ENCODE measurements at places on chromosomes 4 and X.
A peak's percentile ranks its signal among the peaks of the same experiment; 100 is the strongest.

- DNase-seq: no peak
Observed at GRCh38 chr4:156503119-156503518, 468.5 kb downstream of the PDGFC start.

DNA sequence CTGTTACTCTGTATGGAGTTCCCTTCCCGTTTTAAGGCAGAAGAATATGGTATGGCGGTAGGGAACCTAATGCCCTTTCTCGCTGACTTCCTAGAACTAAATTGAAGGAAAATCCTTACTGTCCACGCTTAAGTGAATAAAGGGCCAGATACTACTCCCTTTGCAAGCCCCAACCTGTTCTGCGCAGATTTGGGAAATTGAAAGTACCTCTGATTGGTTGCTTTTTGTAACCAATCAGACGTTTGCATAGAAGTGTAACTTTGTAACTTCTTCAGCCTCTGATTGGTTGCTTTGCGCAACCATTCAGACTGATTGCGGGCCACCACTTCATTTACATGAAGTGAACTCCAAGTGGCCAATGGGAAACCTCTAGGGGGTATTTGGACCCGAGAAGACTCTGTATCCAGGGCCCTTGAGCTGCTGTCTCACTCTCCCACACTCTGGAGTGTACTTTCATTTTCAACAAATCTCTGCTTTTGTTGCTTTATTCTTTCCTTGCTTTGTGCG is 1.2 kb upstream of the TMEM33 start:
- DNase-seq: no peak

GRCh38 chrX:130529531-130529930 is 127.7 kb downstream of the RBMX2 start:
- no peak for DNase-seq

DNA sequence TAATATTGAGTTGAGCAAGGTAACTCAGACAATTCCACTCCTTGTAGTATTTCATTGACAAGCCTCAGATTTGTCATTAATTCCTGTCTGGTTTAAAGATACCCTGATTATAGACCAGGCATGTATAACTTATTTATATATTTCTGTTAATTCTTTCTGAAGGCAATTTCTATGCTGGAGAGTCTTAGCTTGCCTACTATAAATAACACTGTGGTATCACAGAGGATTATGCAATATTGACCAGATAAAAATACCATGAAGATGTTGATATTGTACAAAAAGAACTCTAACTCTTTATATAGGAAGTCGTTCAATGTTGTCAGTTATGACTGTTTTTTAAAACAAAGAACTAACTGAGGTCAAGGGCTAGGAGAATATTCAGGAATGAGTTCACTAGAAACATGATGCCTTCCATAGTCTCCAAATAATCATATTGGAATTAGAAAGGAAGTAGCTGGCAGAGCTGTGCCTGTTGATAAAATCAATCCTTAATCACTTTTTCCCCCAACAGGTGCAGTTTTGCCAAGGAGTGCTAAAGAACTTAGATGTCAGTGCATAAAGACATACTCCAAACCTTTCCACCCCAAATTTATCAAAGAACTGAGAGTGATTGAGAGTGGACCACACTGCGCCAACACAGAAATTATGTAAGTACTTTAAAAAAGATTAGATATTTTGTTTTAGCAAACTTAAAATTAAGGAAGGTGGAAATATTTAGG is 821 bp downstream of the CXCL8 start:
- no peak for DNase-seq

DNA sequence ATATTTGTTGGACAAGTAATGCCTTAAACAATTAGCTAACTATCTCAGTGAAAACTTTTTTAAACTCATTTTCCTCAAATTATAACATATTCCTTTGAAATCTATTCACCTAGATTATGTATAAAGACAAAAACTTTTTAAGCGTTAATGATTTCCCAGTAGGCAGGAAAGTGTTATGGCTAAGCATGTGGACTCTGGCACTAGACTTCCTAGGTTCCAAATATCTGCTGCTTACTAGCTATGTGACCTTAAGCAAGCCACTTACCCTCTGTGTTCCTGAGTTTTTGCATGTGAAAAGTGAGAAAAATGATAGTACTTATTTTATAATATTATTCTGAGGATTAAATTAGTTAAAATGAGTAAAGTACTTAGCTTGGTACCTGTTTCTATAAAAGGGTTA is 301.8 kb downstream of the STPG2 start:
- no peak for DNase-seq

DNA sequence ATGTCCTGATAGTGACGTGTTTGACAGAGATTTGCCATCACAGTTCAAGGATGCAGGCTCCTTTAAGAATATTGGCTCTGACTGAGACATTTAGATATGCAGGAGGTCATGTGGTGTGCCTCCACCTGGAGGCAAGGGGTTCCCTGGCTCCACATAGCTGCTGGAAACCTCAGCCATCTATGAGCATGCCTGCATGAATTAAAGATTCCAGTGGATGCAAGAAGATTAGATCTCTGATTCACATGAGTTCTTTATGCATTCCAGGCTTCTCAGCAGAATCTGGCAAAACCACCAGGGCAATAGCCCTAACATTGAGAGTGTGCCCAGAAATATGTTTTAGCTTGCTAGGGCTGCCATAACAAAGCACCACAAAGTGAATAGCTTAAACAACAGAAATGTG is 298.5 kb upstream of the AADAT start:
- no peak for DNase-seq

- no peak for DNase-seq
Observed at GRCh38 chr4:15314974-15315373, 112.9 kb upstream of the C1QTNF7 start.

DNA sequence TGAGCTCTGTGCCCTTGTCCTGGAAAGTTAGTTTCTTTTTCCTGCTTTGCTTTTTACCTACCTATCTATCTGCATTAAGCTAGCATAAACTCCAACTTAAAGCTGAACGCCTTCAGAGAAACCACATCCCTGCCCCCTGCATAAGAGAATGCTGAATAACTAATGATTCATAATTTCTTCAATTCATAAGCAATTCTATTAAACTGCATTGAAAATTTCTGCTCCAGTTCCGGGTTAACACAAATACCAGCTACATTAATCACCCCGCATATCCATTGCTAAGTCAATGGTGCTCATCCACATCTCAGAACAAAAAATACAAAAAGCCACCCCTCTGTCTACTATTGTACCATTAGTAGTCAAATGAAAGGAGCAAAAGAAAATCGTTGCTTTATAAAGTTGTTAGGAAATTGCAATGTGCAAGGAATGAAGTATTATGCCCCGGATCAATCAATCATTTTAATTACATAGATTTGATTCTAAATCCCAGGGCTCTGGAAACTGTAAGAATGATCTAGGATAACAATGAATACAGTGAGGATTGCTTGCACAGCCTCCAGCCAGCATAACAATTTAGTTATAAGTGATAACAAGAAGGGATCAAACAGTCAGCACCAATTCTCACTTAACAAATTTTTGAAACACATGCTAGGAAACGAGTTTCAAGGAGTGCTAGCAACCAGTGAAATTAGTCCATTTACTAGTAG is 106.8 kb downstream of the ELOVL6 start:
- DNase-seq: no peak

- no peak for DNase-seq
Observed at GRCh38 chrX:28847423-28847822, 260.2 kb downstream of the IL1RAPL1 start.

DNA sequence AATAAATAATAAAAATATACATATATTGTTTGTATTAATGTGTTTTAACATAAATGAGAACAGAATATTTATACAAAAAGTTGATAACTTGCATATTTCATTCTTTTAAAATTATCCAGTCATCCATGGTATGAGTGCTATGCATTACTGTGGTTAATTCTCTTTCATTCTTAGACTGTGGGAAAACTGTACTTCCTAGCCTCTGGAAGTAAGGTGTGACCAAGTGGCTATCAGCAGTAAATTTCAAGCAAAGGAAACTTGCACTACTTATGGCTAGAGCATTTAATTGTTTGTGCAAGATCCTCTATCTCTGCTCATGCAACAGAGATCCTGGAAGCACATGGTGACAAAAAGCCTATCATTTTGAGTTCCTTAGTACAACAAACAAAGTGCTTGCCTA is 1054.5 kb upstream of the PABPC4L start:
- no peak for DNase-seq

GRCh38 chrX:94107981-94108380 is 434.0 kb downstream of the FAM133A start:
- no peak for DNase-seq

GRCh38 chr4:108118505-108118904 is 50.2 kb downstream of the LEF1 start:
- DNase-seq: no peak

DNA sequence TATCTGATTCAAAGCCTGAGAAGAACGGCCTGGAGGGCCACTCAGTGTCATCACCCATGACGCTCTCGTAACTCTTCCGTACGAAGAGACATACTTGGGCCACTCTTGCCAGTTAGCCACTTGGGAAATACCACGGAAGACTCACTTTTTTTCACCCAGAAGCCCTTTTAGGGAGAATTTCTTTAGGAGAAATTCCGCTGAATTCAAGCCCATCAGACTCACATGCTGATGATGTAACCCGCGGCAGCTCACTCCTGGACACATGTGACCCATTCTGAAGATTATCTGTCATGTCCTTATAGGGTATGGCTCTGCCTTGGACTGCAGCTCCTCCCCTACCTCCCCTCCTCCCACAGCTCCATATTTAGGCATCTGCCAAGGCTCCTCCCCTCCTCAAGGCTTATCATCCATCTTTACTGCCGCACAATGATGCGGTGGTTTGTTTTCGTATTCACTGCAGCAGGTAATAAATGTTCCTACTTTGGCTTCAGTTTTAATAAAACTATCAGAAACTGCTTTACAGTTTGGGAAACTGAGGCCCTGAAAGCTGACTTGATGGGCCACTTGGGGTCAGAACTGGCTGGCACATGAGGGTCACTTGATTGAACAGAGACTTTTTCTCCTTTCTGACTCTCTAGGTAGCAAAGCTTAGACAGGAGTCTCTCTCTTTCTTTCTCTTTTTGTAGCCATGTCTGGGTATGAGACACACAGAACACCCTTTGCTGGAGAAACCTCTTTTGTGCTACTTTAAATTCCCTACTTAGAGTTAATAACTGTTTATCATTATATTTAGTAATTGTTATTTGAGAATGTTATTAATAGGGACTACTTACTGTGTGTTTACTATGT is 42.1 kb downstream of the RHOH start:
- DNase-seq: no peak

GRCh38 chr4:62912531-62912930 is 1496.7 kb downstream of the TECRL start:
- no peak for DNase-seq

GRCh38 chr4:48033825-48034413 is 17.3 kb downstream of the NIPAL1 start:
- DNase-seq: no peak

DNA sequence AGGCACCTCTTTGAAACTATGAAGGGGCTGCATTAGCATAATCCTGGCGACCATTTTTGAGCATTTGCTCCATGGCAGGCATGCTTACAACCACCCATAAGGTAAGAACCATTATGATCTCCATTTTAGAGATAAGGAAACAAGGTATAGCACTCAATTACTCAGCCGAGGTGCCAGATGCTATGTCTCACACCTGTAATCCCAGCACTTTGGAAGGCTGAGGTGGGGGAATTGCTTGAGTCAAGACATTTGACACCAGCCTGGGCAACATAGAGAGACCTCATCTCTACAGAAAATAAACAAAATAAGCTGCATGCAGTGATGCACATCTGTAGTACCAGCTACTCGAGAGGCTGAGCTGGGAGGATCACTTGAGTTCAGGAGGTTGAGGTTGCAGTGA is 43.6 kb downstream of the TIGD4 start:
- DNase-seq: no peak

DNA sequence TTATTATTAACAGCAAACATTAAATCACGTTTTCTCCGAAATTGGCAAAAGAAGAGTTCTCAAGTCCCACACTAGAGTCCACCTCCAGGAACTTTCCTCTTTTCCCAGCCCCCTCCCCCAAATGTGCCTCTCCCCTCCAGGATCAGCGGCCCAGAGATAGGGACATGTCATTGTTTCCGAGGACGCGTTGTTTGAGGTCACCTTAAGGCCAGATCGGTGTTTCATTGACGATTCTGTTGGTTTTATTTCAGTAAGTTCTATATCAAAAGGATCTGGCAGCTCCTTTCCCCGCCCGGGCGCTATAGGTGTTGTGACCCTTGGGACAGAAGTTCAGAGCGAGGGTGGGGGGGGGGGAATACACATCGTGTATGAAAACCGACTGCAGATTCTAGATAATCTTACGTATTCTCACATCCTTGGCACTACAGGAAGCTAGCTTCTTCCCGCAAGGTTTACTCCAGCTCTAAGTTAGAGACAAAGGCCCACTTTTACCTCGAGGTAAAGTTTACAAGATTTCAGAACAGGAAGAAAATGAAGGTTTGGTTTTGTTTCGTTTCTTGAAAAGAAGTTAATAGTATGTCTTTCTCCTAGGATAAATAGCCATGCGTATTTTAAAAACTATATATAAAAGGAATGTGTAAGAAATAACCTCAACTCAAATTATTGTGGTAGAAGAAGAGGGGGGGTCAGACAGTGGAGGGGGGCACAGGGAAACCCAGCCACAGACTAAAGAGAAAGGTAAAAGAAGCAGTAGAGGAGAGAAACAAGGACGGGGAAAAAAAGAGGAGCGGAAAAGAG is 739 bp upstream of the MSX1 start:
- no peak for DNase-seq

DNA sequence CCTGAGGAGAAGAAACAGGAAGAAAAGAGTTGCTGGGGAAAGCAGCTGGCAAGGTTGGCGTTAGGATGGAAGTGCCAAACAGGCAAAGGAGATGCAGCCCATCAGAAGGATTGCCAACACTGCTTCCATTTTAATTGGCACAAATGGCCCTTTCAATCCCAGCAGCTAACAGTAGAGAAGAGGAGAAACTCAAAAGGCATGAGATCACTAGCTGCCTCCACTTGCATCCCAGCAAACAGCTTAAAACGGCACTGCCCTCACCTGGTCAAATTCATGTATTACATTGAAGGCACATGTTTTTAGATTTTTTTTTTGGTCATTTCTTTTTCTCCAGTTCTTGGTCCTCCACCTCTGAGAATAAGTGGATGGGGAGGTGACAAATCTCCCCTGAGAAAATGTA is 14.9 kb upstream of the LOC101059915 start:
- DNase-seq: peak; percentile 26

DNA sequence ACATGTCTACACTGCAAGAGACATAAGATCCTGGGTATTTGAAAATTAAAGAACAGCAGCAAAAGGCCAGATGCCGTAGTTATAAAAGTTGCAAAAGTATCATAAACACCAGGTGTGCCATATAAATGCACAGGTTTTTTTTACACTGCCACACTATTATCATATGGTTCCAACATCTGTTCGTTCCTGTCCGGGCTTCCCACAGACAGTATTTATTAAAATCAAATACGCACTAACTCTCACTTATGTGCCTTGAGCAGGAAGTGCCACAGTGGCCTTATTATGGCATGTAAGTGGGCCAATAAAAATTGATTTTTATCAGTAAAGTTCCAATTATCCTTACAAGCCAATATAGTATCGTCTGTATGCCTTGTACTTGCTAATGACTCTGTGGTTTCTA is 873.2 kb downstream of the RPA4 start:
- DNase-seq: no peak

GRCh38 chr4:173543266-173543665 is 13.2 kb upstream of the HAND2 start:
- DNase-seq: no peak

- DNase-seq: no peak
Observed at GRCh38 chr4:123182289-123182688, 214.3 kb upstream of the SPRY1 start.
